CD4-positive, alpha-beta T cell treated with Interleukin-6 at 100 ng/mL for 8 hours (primary cell): ENCODE measurements at places on chromosomes 3 and 15.

DNA sequence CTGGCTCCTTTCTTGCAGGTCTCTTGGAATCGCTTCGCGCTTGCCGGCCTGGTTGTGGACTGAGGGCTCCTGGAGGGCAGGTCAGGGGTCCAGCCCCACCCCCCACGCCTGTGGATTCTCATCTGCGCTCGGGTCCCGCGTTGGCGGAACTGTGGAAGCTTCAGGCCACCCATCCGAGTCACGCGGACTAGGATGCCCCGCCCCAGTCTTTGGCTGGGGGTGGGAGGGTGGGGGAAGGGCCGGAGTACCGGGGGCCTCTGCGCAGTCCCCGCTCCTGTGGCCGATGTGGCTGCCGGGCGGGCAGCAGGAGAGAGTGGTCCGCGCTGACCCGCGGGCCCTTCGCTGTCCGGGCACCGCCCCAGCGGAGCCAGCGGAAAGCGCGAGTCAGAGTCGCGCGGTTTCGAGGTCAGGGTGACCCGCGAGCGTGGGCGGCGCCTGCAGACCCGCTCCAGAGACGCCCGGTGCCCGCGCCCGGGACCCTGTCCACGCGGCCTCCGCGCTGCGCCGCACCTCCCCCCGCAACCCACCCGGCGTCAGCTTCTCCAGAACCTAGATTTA is 114.2 kb downstream of the KLF13 start:
- peak; percentile 39 for DNase-seq

GRCh38 chr15:68526784-68527183 is 52.0 kb upstream of the CORO2B start:
- no peak for DNase-seq

GRCh38 chr3:94117729-94118128 is 54.9 kb downstream of the NSUN3 start:
- no peak for DNase-seq

GRCh38 chr3:10329495-10330015 is 8.6 kb upstream of the SEC13 start:
- no peak for DNase-seq

- no peak for DNase-seq
Measured at GRCh38 chr3:114460459-114460858, 166.6 kb downstream of the TIGIT start.

- DNase-seq, result no peak
Measured at GRCh38 chr15:90018216-90018831, 17.2 kb downstream of the ZNF710 start.

GRCh38 chr3:132255041-132255745 is 62.0 kb upstream of the ACP3 start:
- DNase-seq, result no peak

- DNase-seq, result no peak
Measured at GRCh38 chr3:160129459-160130061, 95.7 kb upstream of the C3orf80 start.

DNA sequence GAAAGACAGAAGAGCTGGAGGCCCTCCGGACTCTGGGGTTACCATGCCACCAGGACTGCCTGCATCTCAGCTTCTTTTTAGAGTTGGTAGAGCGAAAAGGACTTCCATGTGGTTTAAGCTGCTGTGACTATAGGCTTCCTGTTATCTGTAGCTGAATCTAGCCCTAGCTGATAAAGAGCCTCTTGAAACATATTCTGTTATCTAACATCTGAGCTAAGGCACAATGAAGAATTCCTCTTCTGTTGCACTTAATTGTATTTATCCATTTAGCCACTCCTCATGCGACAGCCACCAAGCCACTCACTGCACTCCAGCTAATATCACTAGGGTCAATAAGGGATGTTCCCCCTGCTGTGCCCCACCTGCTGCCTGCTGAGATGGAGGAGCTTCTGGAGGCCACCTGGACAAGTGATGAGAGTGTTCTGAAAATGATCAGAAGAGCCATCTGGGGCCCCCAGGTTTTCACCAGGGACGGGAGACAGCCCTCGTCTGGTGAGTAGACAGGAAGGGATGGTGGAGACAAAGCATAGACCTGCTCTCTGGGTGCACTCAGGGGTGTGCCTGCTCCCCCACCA is 94.6 kb upstream of the PLXNA1 start:
- no peak for DNase-seq

DNA sequence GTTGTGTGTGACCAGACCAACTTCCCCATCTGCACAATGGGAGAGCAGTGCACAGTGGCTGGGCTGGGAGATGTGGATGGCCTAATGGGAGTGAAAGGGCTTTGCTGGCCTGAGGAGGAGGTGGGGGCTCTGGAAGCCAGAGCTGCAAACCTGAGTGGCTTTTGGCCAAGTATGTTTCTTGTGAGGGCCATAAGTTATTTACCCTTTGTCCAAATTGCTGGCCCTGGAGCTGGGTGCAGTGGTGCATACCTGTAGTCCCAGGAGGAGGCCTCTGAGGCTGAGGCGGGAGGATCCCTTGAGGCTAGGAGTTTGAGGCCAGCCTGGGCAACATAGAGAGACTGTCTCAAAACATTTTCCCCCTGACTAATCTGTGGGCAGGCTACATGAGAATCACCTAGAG is 129.1 kb downstream of the WNT7A start:
- DNase-seq, result no peak

DNA sequence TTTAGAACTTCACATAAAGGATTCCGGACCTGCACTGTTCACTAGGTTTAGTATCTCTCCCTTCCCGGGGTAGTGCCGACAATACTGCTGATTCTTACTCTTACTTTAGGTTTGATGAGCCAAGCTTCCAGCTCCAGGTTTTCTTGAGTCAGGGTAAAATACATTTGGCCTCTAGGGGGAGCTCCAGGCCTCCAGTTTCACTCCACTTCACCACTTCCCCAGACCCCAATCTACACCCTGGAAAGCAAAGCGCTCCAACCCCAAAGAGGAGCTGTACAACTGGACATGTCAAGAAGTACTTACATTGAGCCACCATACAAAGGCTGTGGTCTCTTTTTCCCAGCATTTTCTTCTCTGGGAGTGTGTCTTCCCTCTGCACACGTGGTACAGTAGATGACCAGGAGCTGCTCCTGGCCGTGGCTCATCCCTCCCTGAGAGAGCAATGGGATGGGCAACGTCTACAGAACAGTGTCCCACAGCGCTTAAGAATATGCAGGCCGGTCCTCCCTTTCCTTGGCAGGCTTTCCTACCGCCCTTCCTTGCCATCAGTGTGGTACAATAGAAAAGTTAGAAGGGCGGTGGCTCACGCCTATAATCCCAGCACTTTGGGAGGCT is 93.9 kb upstream of the CCDC80 start:
- DNase-seq, result peak; percentile 71

- no peak for DNase-seq
Measured at GRCh38 chr3:4061195-4061594, 242.0 kb upstream of the SETMAR start.

GRCh38 chr3:133831966-133832801 is 26.6 kb downstream of the SRPRB start:
- no peak for DNase-seq

DNA sequence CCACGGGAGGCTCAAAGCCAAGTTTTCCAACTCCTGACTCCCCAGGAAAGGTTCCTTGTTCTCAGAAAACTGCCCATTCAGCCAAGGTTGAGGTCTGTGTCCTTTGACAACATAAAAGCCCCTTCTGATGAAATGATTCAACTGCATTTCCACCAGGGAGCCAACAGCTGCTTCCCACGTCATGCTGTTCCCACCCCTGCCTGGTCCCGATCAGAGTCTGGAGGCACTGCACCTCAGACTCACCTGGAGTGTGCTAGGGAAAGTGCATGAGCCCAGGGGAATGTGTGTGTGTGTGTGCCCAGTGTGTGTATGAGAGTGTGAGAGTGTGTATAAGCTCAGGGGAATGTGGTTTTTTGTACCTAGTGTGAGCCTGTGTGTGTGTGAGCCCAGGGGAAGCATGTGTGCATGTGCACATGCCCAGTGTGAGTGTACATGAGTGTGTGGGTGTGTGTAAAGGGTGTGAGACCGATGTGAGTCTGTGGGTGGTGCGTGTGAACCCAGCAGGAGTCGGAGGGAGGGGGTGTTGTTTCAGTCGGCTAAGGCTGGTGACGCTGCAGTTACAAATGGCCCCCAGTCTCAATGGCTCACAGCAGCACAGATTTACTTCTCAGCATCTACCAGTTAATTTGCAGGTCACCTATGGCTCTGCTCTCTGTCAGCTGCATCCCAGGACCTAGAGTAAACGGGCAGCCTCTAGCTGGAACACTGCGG is 20.3 kb upstream of the SLC6A1 start:
- no peak for DNase-seq

DNA sequence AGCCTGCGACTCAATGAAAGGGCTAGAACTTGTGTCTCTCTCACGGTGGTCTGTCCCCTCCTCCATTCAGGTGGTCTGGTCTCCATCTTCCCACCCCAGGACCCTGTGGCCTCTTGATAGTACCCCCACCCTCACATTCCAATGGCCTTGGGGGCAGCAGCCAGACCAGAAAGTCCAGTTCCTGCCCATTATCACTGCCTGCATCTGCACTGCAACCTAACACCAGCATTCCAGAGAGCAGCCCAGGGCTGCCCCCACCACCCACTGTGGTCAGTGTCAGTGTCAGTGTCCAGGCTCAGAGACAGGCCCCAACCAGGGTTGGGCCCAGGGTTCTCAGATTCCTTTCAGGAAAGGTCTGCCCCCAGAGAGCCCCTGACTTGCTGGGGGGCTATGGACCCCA is 12.6 kb downstream of the IGDCC3 start:
- DNase-seq, result no peak

GRCh38 chr3:134627831-134628230 is 23.0 kb downstream of the KY start:
- no peak for DNase-seq

DNA sequence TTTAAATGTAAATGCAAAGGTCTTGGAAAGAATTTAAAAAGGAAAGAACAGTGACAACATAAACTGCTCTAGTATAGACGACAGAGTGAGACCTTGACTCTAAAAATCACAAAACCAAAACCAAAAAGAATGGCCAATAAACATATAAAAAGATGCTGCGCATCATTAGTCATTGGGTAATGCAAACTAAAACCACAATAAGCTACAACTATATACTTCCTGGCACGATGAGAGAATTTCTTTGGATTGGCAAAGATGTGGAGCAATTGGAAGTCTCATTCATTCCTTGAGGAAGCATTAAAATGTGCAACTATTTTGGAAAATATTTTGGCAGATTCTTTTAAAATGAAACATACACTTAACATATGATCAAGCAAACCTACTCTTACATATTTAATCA is 98.7 kb upstream of the ZPLD1 start:
- no peak for DNase-seq

GRCh38 chr15:96324192-96324895 is 6.2 kb upstream of the NR2F2 start:
- DNase-seq, result no peak

GRCh38 chr3:114718898-114719210 is 425.0 kb downstream of the TIGIT start:
- no peak for DNase-seq

GRCh38 chr15:92011611-92012367 is 158.3 kb downstream of the SLCO3A1 start:
- DNase-seq, result no peak

- DNase-seq, result no peak
Measured at GRCh38 chr15:57495041-57495440, 96.7 kb upstream of the MYZAP start.

DNA sequence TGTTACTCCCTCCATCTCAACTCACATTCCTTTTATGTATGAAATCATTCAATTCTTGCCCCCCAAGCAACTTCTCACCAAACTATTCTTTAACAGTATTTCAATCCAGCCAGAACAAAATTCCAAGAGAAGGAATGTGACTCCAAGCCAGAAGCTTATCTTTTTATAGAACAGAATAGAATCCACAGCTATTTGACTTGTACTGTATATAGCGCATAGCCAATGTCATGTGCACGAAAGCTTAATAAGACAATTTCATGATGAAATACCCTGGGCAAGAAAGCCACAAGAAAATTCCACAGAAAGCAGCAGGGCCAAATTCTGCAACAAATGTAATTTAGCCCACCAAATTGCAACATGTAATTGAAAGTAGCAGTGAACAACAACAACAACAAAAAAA is 127.6 kb upstream of the UBE2E2 start:
- no peak for DNase-seq

DNA sequence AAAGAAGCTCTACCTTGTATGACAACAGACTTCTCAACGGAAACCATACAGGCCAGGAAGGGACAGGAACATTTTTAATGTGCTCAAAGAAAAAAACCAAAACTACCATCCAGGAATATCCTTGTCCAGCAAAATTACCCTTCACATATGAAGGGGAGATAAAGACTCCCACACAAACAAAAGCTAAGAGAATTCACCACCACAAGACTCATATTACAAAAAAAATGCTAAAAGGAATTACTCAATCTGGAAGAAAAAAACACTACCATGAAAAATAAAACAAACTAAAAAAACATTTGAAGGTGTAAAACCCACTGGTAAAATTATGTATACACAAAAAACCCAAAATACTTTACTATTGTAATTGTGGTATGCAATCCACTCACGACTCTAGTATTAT is 57.2 kb downstream of the DLG1 start:
- no peak for DNase-seq

GRCh38 chr3:108897883-108898282 is 55.8 kb downstream of the GUCA1C start:
- DNase-seq, result no peak

GRCh38 chr3:172442606-172443005 is 5.7 kb downstream of the GHSR start:
- DNase-seq, result no peak

GRCh38 chr3:20097015-20097414 is 56.8 kb downstream of the KAT2B start:
- DNase-seq, result no peak

- no peak for DNase-seq
Measured at GRCh38 chr3:63228677-63229076, 49.4 kb upstream of the SYNPR start.

GRCh38 chr3:112689989-112690388 is 49.0 kb upstream of the CCDC80 start:
- DNase-seq, result no peak

DNA sequence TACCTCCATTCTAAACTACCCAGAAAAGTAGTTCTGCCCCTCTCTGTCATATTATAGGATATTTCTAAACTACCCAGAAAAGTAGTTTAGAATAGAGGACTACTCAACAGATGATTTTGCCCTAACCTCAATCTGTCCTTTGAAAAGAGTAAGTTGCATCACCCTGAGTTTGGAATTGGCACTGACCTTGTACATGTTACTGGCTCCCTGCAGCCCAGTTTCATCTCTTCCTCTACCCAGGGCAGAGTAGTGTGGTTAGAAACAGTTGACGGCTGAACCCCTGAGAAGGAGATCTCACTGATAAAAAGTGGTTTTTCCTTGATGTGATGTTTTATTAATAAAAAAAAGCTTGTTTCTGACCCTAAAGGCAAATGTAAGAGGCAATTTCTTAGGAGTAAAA is 340.5 kb upstream of the NECTIN3 start:
- no peak for DNase-seq

DNA sequence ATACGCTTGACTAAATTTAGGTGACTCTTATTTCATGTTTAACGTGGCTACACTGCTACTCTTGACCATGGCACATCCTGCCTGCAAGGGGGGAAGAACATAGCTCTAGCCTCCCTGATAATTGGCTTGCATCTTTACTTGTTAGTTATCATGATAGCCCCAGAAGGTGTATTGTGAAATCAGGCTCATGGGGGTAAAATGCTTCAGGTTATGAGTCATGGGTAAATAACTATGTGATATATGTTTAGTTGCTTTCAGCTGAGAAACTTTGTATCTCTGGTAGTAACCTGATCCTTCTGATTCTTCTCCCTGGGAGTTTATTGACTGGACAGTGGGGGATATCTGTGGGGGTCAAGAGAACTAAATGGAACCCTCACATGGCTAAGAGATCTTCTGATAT is 660.8 kb upstream of the UBE2E2 start:
- no peak for DNase-seq
